ENCODE measurements at places on chromosomes 1 and 21.

- no peak for DNase-seq
Measured at GRCh38 chr21:33492571-33492970, 1.1 kb upstream of the DNAJC28 start.

- no peak for DNase-seq
Measured at GRCh38 chr1:145695821-145696629, 11.1 kb downstream of the PDZK1 start.

DNA sequence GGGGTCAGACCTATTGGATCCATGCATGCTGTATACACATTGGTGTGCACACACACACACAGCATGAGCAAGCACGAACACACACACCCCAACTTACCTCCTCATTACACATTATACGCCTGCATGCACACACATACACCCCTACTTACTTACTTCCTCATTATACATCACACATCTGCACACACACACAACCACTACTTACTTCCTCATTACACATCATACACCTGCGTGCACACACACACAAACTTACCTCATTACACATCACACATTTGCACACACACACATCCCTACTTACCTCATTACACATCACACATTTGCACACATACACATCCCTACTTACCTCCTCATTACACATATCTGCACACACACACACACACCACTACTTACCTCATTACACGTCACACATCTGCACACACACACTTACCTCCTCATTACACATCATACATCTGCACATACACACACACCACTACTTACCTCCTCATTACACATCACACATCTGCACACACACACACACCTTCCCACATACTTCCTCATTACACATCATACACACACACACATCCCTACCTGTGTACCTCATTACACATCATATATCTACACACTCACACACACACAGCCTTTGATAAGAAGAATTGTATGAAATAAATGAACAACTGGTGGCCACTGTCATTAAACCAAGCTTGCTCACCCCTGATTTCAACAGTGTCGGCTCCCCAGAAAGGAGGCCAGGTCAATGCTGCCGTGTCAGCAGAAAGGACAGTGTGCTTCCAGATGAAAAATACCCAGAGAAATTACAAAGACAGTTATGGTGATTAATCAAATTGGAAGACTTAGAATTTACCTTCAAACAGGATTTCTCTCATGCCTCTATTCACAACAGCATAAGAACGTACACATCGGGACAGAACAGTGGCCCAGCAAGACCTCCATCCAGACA lies 117.8 kb downstream of the SETD4 start:
- no peak for DNase-seq

- DNase-seq: no peak
Measured at GRCh38 chr1:10504249-10504648, 29.5 kb downstream of the PEX14 start.

- no peak for DNase-seq
Measured at GRCh38 chr1:204473400-204473965, 21.1 kb downstream of the PIK3C2B start.

DNA sequence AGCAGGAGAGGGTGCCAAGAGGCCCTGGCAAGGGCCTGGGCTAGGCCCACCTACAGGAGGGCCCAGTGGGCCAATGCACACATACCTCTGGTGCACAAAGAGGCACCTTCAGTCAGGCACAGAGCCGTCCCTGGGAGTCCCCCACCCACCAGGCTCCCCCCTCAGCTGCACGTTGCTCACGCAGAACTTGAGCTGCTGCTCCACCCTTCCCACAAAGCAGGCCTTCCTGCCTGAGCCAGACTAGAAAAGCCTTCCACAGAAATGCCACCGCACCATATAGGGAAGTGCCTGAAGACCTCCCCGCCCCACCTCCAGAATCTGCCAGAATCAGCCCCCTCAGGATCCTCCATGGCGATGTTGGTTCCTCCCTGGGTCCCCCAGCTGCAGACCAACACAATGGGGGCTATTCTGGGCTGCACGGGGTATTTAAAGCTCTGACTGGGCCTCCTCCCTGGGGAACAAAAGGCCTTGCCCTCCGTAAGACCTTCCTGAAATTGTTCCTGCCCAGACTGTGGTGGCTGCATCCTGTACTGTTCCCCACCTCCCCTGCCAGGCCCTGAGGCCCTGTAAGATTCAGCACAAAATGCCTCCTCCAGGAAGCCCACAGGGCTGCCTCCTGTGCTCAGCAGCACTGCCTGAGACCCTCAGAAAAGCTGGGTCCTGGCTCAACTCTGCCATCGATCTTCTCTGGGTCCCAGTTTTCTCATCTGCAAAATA lies 27.2 kb downstream of the HSPG2 start:
- DNase-seq: peak; percentile 25

DNA sequence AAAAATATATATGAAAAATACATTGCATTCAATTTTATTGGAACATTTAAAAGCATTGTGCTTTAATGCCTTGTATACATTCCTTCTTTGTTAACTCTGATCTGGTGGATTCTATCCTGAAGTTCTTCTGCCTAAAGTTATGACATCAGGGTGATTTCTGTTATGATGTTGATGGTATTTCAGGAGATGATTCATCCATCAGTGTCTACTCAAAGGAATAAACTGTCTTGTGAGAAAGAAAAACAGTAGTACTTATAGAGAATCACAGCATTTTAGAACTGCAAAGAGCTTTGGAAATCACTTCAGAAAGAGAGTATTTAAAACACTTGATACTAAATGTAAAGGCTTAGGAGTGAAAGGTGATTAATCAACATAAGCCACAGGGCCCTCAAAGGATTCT lies 155.7 kb downstream of the PTPRC start:
- no peak for DNase-seq

- no peak for DNase-seq
Measured at GRCh38 chr1:48644905-48645605, 131.6 kb downstream of the BEND5 start.

GRCh38 chr1:112027696-112028095 lies 38.2 kb upstream of the KCND3 start:
- DNase-seq: no peak

DNA sequence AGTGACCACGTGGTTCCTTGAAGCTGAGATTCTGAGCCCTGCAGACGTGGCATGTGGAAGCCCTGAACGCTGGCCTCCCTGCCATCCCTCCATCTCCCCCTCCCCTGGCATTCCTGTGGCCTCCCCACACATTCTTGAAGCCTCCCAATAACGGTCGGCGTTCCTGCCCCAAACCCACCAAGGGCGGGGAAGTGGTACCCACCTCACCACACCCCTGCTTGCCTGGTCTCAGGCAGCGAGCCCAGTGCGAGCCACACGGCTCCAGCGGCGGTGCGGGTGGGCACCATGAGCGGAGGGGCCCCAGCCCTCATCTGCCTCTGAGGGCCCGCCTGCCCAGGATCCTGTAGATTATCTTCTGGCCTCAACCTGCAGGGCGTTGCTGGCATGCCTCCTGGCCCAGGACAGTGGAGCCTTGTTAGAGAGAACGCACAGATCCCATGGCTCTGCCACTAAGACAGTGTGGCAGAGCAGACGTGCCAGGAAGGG lies 20.6 kb upstream of the PRELP start:
- no peak for DNase-seq

- DNase-seq: no peak
Measured at GRCh38 chr1:58779801-58780382, 4.0 kb downstream of the JUN start.

- no peak for DNase-seq
Measured at GRCh38 chr1:101131239-101131843, 105.5 kb upstream of the S1PR1 start.

- DNase-seq: peak; percentile 29
Measured at GRCh38 chr1:8858112-8858668, 20.3 kb downstream of the ENO1 start.

DNA sequence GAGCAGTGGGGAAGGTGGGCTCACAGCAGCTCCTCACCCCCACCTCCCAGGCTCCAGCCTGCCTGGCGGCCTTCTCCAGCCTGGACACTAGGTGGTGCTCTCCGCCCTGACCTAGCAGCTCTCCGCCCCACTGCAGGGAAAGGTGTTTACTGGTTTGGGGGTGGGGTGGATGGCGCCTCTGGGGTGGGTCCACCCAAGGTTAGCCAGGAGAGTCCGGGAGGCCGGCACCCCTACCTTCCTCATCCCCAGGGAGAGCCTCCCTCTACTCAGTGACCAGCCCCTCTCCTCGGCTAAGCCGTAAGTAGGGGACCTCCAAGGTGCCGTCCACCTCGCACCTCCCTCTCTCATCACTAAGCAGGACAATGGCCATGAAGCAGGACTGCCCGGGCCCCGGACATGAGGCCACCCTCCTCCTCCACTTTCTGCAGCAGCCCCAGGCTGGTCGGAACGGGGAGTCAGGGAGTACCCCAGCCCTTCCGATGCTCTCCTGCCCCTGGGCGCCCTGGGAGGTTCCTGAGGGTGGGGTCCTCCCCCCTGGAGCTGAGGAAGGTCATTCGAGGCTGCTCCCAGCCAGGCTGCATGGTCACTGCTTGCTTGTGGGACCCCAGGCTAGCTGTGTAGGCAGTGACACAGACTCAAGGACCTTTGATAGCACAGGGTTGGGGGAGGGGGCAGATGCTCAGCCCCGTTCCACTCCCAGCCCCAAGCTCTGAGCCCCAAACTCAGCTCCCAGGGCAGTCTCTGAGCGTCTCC lies 101.4 kb upstream of the VAMP3 start:
- DNase-seq: peak; percentile 16

GRCh38 chr1:29835406-29835805 lies 599.1 kb downstream of the PTPRU start:
- no peak for DNase-seq

- DNase-seq: no peak
Measured at GRCh38 chr1:26083208-26083607, 15.8 kb upstream of the TRIM63 start.

- DNase-seq: no peak
Measured at GRCh38 chr21:10627316-10627863, 106.0 kb downstream of the TPTE start.

DNA sequence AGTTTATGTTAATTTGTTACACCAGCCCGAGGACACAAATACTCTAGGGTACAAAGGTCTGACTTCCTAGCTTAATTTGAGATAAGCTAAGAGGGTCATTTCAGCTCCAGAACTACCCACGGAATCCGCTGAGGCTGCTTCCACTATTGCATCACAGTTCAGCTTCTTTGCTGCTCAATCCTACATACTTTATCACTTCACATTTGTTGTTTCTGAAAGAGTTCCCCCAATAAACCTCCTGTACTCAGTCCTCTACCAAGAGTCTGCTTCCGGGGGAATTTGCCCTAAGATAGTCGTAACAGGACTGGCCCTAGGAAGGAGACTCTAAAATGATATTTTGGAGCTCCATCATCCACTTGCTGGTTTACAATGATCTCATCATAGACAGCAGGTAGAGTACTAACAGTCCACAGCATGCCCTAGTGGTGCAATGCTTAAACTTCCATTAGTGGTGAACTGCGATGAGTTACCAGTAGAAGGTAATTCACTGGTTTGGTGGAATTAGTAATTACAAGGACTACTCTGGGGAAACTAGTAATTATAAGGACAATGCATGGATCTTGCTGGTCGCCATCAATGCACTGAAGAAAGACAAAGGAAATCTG lies 229.3 kb downstream of the USH2A start:
- no peak for DNase-seq
